ENCODE measurements at places on chromosomes 7 and 10.

GRCh38 chr10:124320778-124321432, 97.8 kb downstream of the OAT start:
- no peak for DNase-seq

- no peak for DNase-seq
These were observed 3.3 kb downstream of the HILPDA start for GRCh38 chr7:128458956-128459355.

- no peak for DNase-seq
These were observed 9.0 kb downstream of the RBP3 start for GRCh38 chr10:47357131-47357582.

DNA sequence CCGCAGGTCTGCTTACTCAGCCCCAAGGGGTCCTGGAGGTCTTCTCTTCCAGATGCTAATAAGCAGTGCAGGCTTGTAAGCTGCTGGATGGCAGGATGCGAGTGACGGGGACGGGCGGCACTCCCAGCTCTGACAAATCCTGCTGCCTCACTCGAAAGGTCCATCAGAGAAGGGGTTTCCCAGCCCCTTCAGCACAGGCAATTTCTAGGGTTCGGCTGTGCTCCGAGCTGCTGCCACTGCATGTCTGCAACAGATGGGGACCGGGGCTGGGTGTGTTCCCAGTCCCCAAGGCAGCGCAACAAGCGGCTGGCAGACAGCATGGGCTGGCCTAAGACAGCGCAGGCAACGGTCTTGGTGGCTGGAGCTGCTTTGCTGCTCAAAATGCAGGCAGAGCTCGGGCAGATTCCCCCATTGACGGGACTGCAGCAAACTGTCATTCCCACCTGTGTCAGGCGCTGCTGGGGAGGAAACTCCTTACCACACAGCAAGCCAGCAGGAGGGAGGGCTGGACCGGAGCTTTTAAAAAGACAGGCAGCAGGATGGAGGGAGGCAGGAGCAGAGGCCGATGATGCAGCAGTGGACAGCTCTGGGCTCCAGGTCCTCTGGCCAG, 62.4 kb downstream of the PRKAG2 start:
- no peak for DNase-seq

GRCh38 chr10:1328161-1328823, 272.1 kb downstream of the WDR37 start:
- DNase-seq, result no peak

- no peak for DNase-seq
These were observed 18.1 kb upstream of the NUP205 start for GRCh38 chr7:135539629-135540028.

DNA sequence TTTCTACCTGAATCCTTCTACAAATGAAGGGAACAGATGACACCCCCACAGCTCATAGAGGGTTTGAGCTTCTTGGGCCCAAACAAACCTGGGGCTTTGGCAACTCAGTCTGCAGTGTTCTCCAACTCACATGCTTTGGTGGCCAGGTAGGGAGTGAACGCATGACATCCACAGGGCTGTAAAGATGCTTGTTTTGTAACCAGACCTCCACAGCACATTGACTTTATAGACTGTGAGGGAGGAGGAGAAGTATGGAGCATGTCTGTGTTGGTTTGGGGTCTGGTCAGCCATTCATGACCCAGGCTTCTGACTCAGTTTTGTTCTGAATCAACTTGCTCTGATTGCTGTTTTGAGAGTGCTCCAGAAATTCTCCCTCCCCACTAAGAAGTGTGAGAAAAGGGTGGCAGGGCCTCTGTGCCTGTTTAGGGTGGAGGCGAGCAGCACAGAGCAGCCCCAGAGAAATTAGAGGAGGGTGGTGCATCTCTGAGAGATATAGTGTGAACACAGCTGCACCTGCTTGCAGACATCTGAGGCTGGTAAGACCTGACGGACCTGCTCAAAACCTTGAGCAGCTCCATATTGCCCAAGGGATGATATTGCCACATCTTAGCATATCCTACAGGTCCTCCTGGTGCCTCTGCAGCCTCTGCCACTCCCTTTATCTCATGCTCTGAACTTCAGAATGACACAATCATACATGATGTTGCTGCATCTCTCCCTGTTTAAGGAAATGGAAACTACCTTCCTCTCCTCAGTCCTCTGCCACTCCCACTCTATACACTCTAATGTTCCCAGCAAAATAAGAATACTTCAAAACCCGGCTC, 287.7 kb downstream of the ABCA13 start:
- DNase-seq, result no peak

- no peak for DNase-seq
These were observed 152.4 kb upstream of the CELF2 start for GRCh38 chr10:10865303-10865702.

GRCh38 chr7:74654811-74655210, 2.7 kb upstream of the GTF2I start:
- peak; percentile 29 for DNase-seq

DNA sequence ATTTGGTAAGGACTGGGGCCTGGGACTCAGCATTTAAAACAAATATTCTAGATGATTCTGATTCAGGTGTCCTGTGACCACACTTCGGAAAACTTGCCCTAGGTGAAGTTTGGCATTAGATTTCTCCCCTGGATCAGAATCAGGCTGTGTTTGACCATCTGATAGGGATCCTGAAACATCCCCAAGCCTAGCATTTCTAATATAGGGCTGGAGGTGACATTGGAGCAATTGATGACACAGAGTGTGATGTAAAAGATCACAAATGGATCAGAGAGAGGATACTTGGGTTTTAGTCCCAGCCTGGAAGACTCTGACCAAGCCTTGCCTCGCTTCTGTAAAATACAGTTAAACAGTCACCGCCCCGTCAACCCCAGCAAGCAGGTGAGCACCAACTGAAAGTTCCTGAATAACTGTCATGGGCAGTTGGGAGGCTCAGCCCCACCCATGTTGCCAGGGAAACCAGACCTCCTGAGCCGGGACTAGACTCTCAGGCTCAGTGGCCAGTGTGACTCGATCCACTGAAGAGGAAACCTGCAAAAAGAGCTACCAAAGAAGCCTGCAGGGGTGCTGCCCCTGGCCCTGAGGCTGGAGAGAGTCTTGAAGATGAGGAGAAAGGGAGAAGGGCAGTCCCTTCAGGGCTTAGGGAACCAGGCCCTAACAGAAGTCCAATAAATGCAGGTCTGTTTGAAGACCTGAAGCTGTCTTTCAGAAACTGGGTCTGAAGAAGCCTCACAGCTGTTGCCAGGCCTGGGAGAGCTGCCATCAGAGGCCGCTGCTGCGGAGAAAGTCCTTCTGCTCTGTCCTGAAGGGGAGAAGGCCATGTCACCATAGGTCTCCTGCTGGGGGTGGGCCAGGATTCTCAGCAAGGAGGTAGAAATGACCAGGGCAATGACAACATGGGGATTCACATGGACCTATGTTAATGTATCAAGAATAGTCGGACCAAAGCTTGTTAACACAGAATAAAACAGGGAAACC, 126.1 kb upstream of the KCNMA1 start:
- peak; percentile 18 for DNase-seq

DNA sequence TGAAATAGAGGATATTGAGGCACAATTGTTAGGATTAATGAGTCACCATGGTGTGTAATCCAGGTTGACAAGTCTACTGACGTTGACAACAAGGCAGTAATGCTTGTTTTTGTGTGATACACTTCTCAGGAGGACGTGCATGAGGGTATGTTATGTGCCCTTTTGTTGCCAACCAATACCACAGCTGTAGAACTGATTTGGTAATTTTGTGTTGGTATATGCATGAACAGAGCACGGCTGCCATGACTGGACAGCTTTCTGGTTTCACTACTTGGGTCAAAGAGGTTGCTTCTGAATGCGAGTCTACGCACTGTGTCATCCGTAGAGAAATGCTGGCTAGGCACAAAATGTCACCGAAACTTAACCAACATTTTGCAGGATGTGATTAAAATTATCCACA, 32.9 kb downstream of the PHTF2 start:
- DNase-seq, result no peak

- DNase-seq, result peak; percentile 91
These were observed 82.2 kb downstream of the PIK3CG start for GRCh38 chr7:106947244-106947728.

DNA sequence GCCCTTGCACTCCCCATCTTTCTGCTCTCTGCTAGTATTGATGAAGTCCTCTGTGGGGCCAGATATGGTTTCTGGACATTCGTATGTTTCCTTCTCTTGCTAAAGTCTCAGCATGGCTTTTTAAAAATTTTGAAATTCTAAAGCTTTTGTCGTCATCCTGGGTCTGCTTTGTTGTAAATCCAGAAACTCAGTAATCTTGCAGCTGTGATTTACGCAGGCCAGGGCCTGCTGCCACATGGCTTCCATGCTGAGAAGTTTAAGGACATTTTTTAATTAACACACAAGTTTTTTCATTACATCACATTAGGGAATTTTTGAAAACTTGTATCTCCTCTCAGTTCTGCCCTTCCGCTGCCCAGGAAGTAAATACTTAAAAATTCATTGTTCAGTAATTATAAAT, 686.1 kb upstream of the IGFBP3 start:
- no peak for DNase-seq

GRCh38 chr10:58842860-58843376, 330.2 kb downstream of the BICC1 start:
- DNase-seq, result no peak

DNA sequence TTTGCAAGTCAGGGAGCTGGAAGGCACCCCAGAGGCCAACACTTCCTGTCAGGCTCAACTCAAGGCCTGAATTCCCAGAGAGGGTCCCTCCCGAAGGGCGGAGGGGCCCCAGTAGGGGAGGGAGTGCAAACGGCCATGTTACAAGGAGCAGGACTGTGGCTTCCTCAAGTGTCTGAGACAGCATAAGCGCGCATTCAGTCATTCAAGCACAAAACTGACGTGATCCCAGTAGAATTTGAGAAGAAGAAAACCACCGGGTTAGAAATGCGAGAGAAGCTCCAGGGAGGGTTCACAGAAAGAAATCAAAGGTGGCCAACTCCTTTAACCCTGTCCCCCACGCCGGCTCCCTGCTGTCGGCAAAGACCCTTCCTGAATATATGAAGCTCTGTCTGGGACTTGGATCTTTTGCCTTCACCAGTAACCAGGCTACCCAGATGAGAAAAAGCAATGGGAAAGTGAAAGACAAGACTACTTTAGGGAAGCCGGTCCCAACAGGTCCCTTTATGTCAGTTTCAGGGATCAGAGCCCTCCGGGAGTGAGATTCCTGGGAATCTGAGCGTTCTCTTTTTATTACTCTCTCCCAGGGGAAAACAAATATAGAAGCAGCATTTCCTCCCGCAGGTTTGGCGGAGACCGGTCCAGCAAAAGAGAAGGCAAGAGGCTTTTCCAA, 1.3 kb downstream of the AFAP1L2 start:
- no peak for DNase-seq

DNA sequence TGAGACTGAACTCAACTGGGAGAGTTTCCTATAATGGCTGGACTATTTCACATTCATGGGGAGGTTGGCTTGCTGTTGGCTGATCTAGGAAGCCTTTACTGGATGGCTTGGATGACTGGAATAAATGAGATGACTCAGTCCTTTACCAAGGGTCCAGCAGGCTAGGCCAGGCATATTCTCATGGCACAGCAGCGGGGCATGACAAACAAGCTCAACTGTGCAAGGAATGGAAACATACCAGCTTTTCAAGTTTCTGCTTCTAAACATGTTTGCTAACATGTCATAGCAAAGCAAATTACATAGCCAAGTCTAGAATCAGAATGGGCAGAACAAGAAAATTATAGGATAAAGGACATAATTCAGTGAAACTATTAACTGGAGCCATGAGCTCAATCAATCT, 46.8 kb upstream of the CRTAC1 start:
- no peak for DNase-seq

DNA sequence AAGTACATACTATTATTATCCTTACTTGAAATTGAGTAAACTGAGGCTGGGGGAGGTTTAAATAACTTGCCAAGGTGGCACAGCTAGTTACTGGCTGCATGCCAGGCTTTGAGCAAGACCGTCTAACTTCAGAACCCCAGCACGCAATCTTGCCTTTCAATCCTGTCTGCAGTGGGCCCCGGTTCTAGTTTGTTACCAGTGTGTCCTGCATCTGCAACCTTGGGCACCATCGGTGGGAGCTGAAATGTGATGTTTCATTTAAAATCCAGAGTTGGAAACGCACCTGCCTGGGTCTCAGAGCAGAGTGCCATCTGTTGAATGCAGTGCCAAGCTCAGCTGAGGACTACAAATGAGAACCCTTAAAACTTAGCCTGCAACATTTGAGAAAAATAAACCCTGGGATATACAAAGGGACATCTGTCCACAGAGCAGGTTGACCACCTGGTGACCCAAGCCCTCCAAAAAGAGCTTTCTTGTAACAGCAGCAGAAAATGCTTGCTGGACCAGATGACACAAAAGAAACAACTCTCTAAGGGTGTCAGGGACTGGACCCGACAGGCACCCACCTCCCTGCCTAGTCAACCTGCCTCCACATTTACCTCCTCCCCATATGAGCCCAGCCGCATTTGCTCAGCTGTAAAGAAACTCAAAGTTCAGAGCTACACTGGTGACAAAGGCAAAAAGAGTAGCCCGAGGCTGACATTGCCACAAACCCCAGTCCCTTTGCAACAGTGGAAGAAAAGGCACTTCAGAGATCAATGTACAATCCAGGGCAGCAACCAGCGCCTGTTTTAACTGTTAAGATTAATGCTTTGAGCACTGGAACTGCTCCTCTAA, 1.7 kb downstream of the SH3PXD2A start:
- DNase-seq, result no peak

- DNase-seq, result no peak
These were observed 88.3 kb upstream of the AGK start for GRCh38 chr7:141462958-141463357.

DNA sequence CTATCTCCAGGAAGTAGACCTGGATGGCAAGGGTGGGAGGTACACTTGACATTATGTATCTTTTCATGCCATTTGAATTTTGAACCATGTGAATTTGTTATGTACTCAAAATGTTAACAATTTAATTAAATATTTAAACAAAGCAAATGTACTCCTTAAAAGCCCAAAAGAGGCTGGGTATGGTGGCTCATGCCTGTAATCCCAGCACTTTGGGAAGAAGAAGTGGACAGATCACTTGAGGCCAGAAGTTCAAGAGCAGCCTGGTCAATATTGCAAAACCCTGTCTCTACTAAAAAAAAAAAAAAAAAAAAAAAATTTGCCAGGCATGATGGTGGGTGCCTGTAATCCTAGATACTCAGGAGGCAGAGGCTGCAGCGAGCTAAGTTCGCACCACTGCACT, 136.9 kb upstream of the ASAH2 start:
- DNase-seq, result no peak

GRCh38 chr10:88557658-88558057, 25.5 kb downstream of the RNLS start:
- DNase-seq, result no peak

DNA sequence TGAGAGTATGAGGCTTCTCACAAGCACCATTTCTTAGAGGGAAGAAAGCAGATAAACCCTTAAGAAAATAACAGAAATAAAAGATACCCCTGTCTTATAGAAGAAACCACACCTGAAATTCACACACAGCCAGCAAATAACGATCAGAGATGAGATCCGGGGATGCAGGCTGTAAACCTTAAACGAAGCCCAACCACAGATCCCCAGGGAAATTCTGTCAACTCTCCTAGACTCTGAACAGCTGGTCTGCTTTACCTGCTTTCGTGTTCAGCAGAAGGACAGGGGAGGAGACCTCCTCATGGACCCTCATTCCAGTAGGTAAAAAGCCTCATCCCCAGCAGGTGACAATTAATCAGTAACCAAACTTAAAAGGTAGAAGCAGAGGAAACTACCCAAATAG, 45.0 kb downstream of the VOPP1 start:
- DNase-seq, result no peak

GRCh38 chr7:24972991-24973390, 7.0 kb downstream of the OSBPL3 start:
- peak; percentile 74 for DNase-seq

- DNase-seq, result no peak
These were observed 30.5 kb downstream of the ZNF713 start for GRCh38 chr7:55917771-55918170.

GRCh38 chr7:951881-952547, 2.5 kb downstream of the ADAP1 start:
- DNase-seq, result no peak

Data from choroid plexus epithelial cell (primary cell).